CD8-positive, alpha-beta T cell (primary cell): ENCODE measurements at places on chromosomes 5 and 9.

DNA sequence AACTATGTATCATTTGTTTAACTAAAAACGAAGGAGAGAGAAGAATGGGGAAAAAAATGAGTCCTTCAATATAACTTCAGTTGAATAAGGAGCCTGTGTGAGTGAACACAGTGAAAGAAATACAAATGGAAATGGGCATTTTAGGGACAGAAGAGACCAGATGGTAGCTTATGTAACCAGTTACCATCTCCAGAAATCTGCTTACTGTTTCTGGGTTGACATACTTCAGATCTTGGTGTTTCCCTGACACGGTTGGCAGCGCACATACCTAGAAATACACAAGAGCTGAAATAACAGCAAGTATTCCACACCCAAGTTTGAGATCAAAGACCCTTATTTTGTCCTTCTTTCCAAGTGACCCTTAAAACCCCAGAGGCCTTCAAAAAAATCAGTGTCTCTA lies 14.9 kb upstream of the GFRA3 start:
- no peak for DNase-seq

GRCh38 chr5:149552553-149553160 lies 1.4 kb upstream of the CSNK1A1 start:
- DNase-seq, result no peak

GRCh38 chr5:169352901-169353300 lies 52.0 kb upstream of the SLIT3 start:
- no peak for DNase-seq

- no peak for DNase-seq
Observed at GRCh38 chr9:136349546-136349945, 14.0 kb downstream of the DNLZ start.

DNA sequence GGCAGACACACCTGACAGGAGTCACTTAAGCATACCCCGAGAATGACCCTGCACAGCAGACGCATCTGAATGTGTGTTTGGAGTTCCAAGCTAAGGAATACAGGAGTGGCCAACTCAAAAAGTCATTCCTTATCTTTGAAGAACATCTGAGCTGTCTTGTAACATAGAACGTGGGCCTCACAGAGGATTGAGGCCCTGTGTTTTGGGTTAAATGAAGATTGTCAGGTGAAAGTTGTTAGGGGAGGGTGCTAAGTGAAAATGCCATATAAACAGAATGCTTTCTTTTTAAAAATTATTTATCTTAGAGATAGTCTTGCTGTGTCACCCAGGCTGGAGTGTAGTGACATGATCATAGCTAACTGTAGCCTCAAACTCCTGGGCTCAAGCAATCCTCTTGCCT lies 100.9 kb downstream of the PIK3R1 start:
- DNase-seq, result no peak

DNA sequence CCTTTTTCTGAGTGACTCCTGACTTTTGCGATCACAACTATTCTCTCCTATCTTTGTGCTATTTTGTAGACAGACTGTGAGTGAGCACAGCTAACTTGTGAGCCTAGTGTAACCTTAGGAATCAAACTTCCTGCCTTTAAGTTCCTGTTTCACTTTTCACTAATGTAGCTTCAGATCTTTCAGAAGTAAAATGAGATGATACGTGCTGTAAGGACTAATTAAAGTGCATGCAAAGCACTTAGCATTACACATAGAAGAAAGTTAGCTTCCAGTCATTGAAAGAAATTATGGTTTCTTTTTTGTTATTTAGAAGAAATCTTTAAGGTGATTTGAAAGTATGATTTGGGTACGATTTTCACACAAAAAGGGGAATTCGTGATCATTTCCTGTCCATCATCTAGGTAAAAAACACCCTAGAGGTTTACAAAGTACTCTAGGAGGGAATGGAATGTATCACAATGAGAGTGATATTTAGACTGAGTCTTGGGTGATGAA lies 122.7 kb downstream of the ST8SIA4 start:
- DNase-seq, result no peak

GRCh38 chr5:116896001-116896400 lies 321.4 kb upstream of the SEMA6A start:
- no peak for DNase-seq

DNA sequence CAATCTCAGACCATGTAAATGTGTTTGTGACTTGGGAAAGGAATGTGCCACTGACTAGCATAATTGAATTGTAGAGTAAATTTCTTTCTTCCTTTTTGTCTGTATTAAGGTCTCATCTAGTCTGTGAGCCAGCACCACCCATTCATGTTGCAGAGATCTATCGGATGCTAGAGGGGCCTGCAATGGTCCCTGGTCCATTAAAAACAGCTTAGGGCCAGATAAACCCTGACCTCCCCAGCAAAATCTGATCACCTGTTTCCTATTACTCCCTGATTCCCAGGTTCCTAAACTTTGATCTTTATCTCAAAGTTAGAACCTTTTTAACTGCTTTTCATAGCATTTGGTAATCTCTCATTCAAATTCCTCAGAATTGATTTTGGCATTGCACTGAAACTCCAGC lies 174.5 kb upstream of the POC5 start:
- DNase-seq, result no peak

- DNase-seq, result no peak
Observed at GRCh38 chr9:64773491-64773931, 511.5 kb downstream of the FOXD4L5 start.

DNA sequence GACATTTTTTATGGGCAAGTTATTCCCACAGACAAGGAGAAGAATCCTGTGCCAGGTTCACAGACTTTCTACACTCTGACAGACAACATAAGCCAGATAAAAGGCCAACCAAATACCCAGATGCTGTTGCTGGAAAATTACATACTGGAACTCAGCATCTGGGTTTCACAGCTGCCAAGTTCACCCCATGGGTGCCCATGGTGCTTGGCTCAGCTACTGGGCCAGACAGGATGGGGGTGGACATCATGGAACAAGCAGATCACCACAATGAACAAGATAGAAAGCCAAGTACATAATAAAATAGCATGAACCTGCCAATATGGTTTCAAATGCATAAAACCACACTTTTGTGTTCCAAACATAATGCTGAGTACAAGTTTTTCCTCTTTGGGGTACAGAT lies 999.8 kb downstream of the NR2F1-AS1 start:
- DNase-seq, result no peak

DNA sequence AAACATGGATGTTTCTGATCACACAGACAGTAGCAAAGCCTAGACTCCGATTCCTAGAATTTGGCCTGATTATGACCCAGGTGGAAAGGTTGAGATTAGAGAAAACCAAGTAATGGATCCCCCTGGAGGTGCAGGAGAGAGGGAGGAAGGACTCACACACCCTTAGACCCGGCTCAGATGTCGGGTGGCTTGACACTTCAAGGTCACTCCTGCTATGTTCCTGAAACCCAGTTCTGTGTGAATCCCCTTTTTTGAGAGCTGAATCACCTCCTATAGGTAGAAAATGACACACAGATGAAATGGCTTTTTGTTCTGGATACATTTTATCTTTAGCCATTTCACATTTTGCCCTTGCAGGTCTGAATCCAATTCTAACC lies 192.8 kb downstream of the ARRDC3 start:
- DNase-seq, result no peak

- no peak for DNase-seq
Observed at GRCh38 chr5:60842871-60843385, 1.1 kb downstream of the ELOVL7 start.

- no peak for DNase-seq
Observed at GRCh38 chr5:6812800-6813731, 99.8 kb downstream of the TENT4A start.

DNA sequence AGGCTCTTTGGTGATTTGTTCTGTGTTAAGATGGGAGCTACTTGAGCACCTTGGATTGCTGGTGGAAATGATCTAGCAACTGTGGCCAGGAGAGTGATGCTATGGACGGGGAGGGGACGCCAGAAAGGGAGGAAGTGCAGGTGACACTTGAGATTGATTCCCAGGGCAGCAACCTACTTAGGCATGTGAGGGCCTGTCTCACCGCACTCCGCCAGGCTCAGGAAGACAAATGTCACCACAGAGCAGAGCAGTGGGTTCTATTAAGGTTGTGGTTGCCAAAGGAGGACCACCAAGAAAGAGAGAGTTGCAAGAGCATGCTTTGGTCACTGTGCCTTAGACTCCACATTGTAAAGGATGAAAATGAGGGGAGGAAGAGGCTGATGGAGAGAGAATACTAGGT lies 404.3 kb downstream of the IRX1 start:
- no peak for DNase-seq

- DNase-seq, result no peak
Observed at GRCh38 chr5:143494162-143494561, 90.7 kb upstream of the NR3C1 start.

DNA sequence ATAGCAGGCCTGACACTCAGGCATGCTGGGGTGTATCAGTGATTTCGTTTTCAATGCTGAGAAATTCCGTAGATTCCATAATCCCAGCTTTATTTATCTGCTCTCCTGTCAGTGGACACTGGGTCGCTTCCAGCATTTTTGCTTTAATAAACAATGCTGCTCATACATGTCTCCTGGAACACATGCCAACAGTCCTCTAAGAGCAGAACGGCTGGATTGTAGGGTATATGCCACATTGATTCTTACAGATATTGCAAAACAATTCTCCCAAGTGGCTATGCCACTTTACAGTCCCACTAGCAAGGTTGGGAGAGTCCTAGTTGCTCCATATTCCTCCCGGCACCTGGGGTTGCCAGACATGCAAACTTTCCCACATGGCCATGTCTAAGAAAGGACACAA lies 81.9 kb downstream of the RAPGEF1 start:
- DNase-seq, result no peak

DNA sequence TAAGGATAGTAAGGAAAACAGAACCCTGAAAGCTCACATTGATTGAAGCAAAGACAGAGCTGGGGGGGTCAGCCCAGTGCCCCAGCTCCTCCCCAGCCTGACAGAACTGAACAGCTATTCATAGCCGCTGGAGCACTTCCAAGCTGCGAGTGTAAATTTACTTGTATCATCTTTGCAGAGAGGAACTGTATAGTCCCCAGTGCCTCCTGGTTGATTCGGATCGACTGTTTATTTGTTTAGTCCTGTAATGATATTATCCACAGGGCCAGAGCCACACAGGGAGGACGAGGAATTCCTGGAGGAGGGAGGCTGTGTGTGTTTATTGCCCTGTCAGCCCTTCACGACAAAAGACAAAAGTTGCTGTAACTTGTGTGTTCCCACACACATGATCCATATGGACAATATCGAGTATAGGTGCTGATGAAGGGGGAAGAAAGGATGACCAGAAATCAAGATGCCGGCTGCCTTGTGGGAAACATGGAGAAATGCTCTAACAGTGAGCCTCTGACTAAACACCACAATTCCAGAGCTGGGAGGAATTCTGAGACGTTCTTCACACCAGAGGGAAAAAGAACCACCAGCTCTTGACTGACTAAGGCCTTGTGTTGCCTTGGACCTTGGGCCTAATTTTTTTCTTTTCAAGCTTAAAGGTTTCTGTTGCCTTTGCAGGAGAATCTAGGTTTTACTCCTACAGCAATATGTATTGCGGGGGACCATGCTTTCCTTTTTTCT lies 31.1 kb downstream of the FOXD1 start:
- no peak for DNase-seq

- no peak for DNase-seq
Observed at GRCh38 chr9:133799716-133800115, 61.6 kb upstream of the SARDH start.

DNA sequence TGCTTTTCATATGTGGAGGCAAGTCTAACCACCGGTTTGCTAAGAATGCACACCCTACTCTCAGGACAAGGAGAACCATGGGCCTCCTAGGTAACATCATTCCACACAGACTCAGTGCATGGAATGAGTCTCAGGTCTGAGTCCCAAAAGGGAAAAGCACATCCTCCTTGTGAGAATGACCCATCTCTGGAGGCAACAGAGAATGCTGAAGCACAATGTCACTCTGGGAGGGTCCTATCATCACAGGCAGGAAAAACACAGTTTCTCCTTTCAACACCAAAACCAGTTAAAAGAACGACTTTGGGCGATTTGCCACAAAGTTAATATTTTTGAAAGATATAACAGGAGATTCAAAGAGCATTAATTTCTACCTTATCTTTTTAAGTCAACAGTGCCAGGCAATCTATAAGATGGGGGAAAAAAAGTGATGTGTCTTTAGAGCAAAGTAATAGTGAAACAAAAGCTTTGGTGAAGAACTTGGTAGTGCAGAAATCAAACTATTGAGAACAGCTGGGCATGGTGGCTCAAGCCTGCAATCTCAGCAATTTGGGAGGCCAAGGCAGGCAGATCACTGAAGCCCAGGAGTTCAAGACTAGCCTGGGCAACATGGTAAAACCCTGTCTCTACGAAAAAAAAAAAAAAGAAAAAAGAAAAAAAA lies 97.3 kb downstream of the OXCT1 start:
- no peak for DNase-seq

GRCh38 chr9:81787747-81788632 lies 98.6 kb upstream of the TLE1 start:
- no peak for DNase-seq

GRCh38 chr9:134698587-134699342 lies 57.2 kb downstream of the COL5A1 start:
- DNase-seq, result no peak

- no peak for DNase-seq
Observed at GRCh38 chr5:2901096-2901495, 149.6 kb upstream of the IRX2 start.

GRCh38 chr5:12022444-12022843 lies 118.2 kb upstream of the CTNND2 start:
- no peak for DNase-seq
